ENCODE measurements at places on chromosomes 2 and 18.

DNA sequence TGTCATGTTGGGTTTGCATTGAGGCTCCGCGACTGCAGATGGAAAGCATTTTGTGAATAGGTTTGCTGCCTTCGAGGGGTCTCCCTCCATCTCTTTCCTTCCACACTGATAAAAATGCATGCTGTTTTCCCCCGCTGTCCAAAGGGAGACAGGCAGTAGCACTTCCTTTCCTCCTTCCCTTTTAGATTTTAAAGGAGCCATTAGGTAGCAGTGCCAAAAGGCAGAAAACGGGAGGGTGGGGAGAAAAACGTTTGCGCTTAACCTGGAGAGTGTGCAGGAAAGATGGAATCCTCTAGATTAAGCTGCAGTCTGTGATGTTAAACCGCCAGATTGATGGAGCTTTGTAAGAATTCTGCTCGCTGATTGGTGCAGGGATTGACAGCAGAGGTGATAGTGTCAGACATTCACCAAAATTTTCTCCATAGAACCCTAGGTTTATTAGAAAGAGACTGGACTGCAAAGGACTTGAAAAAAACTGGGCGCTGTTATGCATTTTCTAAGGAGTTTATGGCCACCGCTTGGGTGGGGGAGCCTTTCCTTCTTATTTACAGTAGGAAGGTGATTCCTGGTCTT, 688 bp downstream of the MAPRE2 start:
- peak; percentile 56 for DNase-seq

DNA sequence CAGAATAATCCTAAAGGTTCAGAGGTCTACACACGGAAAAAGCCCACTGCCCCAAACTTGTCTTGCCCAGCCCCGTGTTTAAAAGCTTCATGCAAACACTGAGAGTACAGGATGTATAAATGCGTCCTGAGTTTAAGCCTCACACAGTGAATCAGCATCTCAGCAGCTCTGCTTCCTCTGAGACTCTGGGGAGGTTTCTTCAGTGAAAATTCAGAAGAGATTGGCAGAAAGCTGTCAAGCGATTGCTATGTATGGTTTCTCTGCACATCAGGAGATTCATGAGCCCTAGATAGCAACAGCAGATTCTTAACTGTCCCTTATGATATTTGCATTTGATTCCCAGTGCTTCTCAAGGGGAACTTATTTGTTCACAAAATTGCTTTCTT, 27.1 kb downstream of the CRACDL start:
- no peak for DNase-seq

DNA sequence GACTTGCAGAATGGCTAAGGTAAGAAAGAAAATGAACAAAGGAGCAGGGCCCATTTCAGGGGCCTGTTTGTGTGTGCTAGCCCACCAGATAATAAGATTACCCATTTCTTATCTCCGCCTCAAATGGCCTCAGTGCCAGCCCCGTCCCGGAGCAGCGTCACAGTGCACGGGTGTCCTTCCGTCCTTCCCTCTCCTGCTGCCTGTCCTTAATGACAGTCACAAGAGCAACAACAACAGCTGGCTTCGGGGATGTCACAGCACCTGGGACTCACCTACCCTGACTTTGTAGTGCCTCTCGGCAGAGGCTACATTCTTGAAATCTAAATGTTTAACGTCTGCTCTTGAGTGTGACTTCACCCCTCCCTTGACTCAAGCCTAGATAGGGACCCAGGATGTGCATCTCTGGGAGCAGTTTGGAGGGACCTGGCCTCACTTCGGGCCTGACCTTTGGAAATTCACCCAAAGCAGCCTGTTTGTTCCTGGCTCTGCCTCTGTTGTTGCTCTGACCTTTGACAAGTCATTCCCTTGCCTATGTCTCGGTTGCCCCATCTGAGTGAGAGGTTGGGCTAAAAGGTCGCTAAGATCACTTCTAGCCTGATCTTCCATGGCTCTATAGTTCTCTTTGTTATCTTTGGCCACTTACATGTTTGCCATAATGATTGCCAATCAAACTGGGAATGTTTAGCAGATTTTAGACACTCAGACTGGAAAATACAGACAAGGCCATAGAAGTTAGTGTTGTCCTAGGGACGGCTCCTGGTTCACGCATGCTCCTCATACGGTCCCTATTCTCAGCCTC, 122.5 kb downstream of the KLHL29 start:
- no peak for DNase-seq

DNA sequence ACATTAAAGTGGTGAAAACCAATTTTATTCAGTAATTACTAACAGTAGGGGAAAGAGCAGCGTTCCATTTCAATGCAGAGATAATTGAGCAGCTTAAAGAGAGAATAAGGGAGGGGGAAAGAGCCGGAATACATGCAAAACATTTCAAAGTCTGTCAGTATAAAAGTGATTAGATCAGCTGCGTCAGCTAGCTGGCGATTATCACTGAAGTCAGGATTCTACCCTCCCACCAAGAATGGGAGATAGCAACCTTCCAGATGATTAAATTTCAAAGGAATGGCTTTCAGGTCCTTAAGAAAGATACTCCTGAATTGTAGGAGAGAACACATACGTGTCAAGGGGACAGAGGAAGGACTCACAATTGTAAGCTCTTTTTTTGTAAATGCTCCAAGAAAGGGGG, 2.7 kb upstream of the ZC3H6 start:
- no peak for DNase-seq

- no peak for DNase-seq
These were observed 36.6 kb upstream of the TWIST2 start for GRCh38 chr2:238811293-238811692.

DNA sequence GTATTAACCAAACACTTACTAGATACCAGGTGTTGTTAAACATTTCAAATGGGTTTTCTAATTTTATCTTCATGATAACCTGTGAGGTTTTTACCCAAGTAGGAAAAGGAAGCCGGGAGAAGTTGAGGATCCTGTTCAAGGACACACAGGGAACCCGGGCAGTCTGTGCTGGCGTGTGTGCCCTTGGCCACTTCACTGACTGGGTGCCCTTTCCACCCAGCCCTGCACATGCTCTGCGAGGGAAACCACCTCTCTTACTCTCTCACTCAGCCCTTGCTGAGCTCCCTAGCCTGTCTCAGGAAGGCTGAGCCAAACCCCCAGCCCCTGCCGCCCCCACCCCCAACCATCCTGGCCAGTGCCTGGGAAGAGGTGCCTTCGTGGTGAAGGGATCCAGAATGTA, 51.8 kb downstream of the TEX44 start:
- DNase-seq = no peak

DNA sequence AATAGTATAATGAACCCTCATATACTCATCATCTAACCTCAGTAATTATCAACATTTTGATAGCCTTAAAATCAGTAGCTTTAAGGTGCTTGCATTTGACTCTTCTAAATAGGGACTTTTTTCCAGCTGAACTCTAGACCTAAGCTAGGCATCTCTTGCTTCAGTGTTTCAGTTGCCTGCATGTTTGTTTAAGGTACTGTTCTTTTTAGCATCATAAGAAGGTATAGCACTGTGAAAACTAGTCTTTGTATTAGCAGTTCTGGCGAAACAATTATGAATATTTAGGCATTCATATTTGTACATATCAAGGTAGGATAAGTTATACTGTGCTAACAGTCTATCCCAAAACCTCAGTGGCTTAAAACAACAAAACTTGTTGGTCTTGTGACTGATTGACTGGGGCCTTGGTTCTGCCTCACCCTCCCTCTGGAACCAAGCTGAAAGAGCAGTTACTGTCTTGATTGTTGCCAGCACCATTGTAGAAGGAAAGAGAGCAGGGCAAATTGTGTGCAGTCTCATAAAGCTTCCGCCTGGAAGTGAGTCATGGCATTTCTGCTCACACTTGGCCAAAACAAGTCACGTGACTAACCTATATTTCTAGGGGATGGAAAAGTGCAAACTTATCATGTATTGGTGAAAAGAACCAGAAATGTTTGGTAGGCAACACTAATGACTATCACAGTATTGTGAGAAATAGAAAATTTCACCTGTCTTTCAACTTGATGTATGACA, 24.3 kb downstream of the GALNT1 start:
- DNase-seq = no peak

- no peak for DNase-seq
These were observed 84.6 kb upstream of the CERS6 start for GRCh38 chr2:168371273-168372019.

DNA sequence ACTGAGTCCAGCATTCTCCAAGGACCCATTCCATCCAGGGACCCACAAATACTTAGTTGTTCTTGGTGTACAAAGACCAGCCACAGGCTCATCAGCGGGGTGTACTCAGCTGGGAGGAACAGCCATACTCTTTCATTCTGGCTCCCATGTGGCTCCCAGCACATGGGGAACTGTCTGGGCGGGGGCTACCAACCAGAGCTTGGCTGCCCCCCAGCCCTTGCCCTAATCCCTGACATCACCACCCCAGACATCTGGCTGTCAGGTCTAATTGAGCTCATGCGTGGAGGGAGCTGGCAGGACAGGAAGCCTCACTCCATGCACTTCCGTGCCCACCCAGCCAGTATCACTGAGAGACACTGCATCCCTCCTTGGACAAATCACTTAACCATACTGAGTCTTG, 283.6 kb downstream of the DYSF start:
- no peak for DNase-seq

DNA sequence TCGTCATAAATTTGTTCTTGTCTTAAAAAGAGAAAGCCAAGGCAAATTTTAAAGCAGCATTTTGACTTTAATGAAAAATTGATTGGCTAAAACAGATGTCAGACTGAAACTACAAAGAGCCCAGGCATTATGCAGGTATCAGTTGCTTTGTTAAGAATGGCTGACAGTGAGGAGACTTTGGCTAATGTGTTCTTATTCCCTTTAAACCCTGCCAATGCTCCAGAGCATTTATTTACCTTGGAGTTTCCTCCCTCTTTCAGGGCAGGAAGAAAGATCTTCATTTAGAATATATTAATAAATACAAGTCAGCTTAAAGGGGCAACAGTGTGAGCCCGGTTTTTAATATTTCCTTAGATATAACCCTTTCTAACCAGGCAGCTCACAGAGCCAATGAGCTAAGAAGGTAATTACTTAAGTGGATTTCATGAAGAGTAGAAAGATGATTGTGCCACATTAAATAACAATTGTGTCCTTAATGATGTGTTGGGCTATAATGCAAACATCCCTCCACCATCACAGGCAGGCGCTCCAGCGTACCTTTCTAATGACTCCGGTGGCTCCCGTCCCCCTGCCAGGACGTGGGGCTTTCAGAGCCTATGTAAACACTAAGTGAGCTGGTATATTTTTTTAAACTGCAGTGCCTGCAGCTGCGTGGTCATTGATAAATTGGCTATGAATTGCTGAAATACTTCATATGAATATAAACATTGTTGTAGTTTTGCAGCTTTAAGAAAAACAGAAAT, 349.4 kb upstream of the POU3F3 start:
- DNase-seq = no peak

GRCh38 chr18:581096-581495, 916 bp downstream of the CETN1 start:
- DNase-seq = no peak

Data from CD4-positive, alpha-beta memory T cell (primary cell).